Stimulated activated CD4-positive, alpha-beta T cell treated with anti-CD3 and anti-CD28 coated beads, Interleukin-2, amount 100 ng/mL, for 24 hours (primary cell): ENCODE measurements at places on chromosomes 4 and X.

GRCh38 chr4:73018595-73018994 lies 50.9 kb downstream of the COX18 start:
- no peak for DNase-seq

GRCh38 chr4:186606591-186606992 lies 51.2 kb upstream of the MTNR1A start:
- DNase-seq: no peak

DNA sequence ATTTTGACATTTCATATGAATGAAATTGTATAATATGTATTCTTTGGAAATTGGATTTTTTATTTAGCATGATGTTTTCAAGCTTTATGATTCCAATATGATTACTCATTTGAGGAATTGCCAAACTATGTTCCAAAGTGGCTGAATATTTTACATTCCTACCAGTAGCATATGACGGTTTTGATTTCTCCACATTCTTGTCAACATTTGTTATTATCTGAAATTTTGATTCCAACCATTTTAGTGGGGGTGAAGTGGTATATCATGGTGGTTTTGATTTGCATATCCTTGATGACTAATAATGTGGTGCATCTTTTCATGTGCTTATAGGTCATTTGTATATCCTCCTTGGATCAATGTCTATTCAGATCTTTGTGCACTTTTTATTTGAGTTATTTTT lies 2.6 kb upstream of the BEX1 start:
- no peak for DNase-seq

DNA sequence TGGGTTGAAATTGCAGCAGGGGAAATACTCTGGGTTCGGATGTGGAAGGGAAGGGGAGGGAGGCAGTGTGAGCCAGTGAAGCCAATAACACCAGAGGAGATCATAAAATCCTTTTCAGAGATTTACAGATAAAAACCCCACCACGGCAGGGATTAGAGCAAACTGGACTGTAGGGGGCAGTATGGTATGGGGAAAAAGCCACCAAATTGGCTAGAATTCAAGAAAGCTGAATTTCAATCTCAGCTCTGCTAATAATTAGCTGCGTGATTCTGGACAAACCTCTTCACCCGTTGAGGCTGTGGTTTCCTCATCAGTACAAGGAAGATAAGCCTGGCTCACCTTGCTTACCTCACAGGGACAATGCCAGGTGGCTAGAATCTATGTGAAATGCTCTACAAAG lies 108.1 kb downstream of the ATG4A start:
- DNase-seq: peak; percentile 1

DNA sequence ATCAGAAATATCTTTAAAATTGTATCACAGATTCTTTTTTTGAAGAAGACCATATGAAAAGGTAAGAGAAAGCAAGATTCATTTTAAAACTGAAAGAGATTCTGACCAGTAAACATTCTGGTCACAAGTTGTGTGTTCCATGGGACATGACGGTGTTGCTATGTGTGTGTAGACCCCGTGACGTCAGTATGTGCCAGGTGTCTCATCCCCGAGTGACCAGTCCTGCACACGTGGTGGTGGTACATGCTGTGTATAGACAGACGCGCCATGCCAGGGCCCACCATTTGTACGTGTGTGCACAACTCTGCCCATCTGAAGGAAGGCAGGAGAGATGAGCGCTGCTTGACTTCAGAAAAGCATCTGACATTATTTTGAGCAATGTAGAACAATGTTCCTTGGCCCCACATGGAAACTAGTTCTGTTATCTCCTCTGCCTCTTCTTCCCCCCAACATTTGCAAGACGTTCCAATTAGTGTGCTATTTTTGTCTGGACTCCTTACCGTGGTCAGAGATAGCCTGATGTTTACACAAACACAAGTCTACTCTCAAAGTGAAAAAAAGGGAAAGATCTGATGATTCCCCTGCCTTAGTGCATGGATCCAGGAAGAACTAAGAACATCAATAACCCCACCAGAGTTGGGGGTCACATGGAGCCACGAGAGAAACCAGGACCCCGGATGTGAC lies 51.2 kb downstream of the IRF2 start:
- DNase-seq: no peak

- DNase-seq: no peak
These were observed 81.8 kb upstream of the RBPJ start for GRCh38 chr4:26238778-26239679.

- no peak for DNase-seq
These were observed 182.0 kb downstream of the ZNF330 start for GRCh38 chr4:141402712-141403111.

GRCh38 chr4:5619913-5620625 lies 88.3 kb downstream of the EVC2 start:
- no peak for DNase-seq
